Smooth muscle cell of trachea (primary cell): ENCODE measurements at places on chromosomes 6 and 20. TPM values are rescaled to one million over a fixed set of nuclear protein-coding genes. Genes with fewer than 3 reads are reported as not detected.

Gene GPR63
- 0.29 and 0.99 TPM in 2 replicates for total RNA-seq

Gene FAM209B
- total RNA-seq: not detected in 2 replicates

Gene EBF4
- 0.15 and 0.99 TPM in 2 replicates for total RNA-seq

Gene SYNDIG1
- 0.17 TPM in 1 of 2 replicates, not detected in the other for total RNA-seq

Gene HLA-DOA
- under 0.01 TPM in 1 of 2 replicates, not detected in the other for total RNA-seq

Gene MOXD1
- total RNA-seq: 118 and 199 TPM in 2 replicates

Gene SPATA25
- total RNA-seq: 1.5 and 3.5 TPM in 2 replicates

Gene IRF4
- under 0.01 and 0.99 TPM in 2 replicates for total RNA-seq

Gene POPDC3
- 14.3 and 22.5 TPM in 2 replicates for total RNA-seq

Gene KIAA0408
- total RNA-seq: 1.8 and 3.8 TPM in 2 replicates

Gene TCF15
- not detected in 2 replicates for total RNA-seq

Gene TTK
- 2.0 and 38.5 TPM in 2 replicates for total RNA-seq

Gene SLC17A3
- not detected in 2 replicates for total RNA-seq

Gene SLC35D3
- total RNA-seq: not detected in 2 replicates

Gene SH3BGRL2
- 3.1 and 3.8 TPM in 2 replicates for total RNA-seq

Gene VIP
- total RNA-seq: not detected in 2 replicates

Gene MRAP2
- 0.50 and 1.7 TPM in 2 replicates for total RNA-seq

Gene ESR1
- total RNA-seq: 0.83 and 1.0 TPM in 2 replicates

Gene HLA-DQB1
- total RNA-seq: not detected in 2 replicates

Gene PARD6B
- 0.44 and 0.66 TPM in 2 replicates for total RNA-seq

Gene GNAS-AS1
- total RNA-seq: 1.2 and 1.3 TPM in 2 replicates

Gene CALHM6
- total RNA-seq: 0.33 and 0.44 TPM in 2 replicates

Gene GTSF1L
- not detected in 2 replicates for total RNA-seq

Gene SMOC2
- not detected in 2 replicates for total RNA-seq

Gene GSTA4
- total RNA-seq: 68.5 and 78.2 TPM in 2 replicates

Gene TRIM40
- total RNA-seq: not detected in 2 replicates

Gene MUC22
- total RNA-seq: under 0.01 TPM in 1 of 2 replicates, not detected in the other

Gene VGLL2
- not detected in 2 replicates for total RNA-seq

Gene GDAP1L1
- total RNA-seq: not detected in 2 replicates

Gene SALL4
- total RNA-seq: 0.15 and 0.17 TPM in 2 replicates

Gene NKX2-2
- total RNA-seq: not detected in 2 replicates

Gene NKAIN4
- total RNA-seq: not detected in 2 replicates

Gene SRSF12
- not detected in 2 replicates for total RNA-seq

Gene UBE2C
- 3.0 and 27.8 TPM in 2 replicates for total RNA-seq
